ENCODE measurements at places on chromosomes 2 and 18.

- DNase-seq, result no peak
Observed at GRCh38 chr2:126494593-126494992, 161.4 kb upstream of the GYPC start.

DNA sequence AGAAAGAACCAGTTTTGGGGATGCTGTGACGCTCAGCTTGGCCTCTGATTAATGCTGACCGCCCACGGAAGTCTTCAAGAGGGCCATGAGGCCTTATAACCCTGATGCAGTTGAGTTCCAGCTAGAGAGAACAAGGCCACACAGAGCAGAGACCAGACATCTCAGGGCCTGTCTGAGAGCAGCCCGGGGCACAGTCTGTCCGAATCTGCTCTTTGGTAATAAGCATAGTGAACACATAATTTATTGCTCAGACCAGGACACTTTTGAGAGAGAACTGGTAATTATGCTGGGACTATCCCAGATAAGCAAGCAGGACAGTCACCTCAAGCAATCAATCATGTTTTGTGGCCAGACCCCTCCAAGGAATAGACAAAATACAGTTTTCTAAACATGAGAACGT, 68.5 kb downstream of the STPG4 start:
- DNase-seq, result no peak

DNA sequence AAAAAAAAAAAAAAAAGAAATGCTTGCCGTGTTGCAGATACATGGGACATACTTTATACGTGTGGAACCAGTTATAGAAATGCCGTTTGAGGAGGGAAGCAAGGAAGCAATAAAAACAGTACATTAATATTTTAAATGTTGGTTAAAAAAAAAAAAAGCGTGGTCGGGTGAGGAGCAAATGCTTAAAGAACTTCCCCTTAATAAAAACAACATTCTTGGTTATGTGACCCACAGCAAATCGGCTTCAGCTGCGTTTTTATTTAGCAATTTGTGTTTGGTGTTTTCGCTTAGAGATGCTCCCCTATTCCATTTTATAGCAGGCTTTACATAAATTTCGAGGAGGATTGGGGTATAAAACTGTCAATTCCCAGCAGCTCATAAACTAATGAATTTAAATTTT, 223.6 kb downstream of the LRRTM1 start:
- DNase-seq, result no peak

DNA sequence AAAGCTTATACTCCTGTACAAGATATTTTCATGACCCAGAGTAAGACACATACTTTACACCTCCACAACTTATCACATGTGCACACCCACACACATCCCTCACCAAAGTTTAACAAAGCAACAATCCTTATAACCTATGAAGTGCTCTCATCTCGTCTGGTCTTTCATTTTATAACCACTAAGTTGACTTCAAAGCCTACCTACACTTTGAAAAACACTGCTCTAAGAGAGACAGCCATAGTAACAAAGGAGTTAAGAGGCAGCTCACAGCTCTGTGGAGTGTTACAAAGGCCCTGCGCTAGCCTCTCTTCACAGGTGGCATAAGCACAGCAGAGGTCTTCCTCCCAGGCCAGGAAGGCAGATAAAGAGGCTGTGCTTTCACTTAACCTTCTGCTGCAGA, 69.7 kb upstream of the TMEM200C start:
- no peak for DNase-seq
